Activated CD8-positive, alpha-beta memory T cell treated with anti-CD3 and anti-CD28 coated beads for 4 hours (primary cell): ENCODE measurements at places on chromosomes 5 and 9.

DNA sequence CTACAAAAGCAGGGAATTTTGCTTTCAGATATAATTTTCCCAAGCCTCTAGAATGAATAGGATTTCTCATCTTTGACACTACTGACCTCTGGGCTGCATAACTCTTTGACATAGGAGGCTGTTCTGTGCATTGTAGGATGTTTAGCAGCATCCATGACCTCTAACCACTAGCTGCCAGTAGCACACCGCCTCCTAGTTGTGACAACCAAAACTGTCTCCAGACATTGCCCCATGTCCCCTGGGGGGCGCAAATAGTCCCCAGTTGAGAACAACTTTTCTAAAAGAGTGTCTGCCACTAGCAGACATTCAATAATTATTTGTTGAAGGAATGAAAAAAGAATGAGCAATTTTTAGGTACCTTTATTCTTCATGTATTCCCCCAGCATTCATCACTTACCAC is 51.8 kb downstream of the POU4F3 start:
- DNase-seq: no peak

- DNase-seq: no peak
Measured at GRCh38 chr5:35745193-35745592, 111.5 kb upstream of the IL7R start.

DNA sequence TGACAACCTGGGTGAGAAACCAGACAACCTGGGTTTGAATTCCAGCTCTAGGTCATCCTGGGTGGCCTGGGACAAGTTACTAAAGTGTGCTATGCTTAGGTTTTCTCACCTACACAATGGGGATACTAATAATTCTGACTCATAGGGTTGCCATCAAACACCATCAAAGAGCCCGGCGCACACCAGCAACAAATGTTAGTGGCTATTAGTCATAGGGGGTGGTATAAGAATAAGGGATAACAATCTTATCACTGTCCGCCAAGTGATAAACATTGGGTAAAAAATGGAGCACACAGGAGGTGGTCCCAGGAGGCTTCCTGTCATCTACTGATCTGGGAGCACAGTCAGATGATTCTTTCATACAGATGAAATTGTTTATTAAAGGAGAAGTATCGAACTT is 61.4 kb upstream of the AFAP1L1 start:
- no peak for DNase-seq

GRCh38 chr5:6333182-6333905 is 45.0 kb downstream of the MED10 start:
- DNase-seq: no peak
